ENCODE measurements at places on chromosomes 7 and 10.

DNA sequence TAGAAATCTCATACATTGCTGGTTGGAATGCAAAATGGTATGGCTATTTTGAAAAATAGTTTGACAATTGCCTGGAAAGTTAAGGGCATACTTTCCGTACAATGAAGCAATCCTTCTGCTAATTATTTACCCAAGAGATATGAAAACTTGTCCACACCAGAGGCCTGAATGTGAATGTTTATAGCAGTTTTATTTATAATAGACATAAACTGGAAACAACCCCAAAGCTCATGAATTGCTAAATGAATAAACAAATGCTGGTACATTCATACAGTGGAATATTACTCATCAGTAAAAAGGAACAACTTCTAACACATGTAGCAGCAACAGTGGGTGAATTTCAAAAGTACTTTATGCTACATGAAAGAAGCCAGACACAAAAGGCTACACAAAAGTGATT, 42.7 kb downstream of the MMRN2 start:
- no peak for DNase-seq

GRCh38 chr7:140084142-140084655, 21.4 kb upstream of the PARP12 start:
- DNase-seq, result no peak

GRCh38 chr7:14286036-14286435, 296.6 kb upstream of the ETV1 start:
- DNase-seq, result no peak

DNA sequence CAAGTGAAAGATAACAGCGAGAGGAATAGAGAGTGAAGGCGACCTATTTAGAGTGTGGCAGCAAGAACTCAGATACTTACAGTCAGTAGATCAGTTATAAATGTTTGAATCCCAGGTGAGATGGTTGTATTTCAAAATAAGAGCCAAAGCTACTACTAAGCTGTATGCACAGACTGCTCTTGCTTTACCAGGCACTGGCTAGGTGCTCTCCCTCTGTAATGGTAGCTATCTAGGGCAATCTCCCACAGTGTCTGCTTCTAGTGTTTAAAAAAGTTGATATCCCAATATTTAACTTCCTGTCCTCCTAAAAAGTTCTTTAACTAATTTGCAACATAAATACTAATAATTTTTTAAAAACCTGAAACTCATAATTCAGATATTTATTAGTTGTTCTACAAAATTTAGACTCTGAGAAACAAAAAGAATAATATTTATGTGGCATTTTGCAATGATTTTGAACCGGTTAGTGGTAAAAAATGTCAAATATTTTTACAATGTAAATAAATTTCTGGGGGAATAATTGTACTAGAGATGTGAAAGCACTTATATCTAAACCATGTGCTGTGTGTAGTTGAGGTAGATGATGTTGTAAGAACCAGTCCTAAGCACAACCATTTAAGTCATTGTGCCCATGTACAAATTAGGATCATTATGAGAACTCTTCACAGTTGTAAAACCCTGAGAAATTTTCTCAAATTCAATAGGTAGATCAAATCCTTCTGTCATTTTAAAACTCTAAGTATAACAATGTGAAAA, 349.3 kb upstream of the SEMA3D start:
- no peak for DNase-seq

DNA sequence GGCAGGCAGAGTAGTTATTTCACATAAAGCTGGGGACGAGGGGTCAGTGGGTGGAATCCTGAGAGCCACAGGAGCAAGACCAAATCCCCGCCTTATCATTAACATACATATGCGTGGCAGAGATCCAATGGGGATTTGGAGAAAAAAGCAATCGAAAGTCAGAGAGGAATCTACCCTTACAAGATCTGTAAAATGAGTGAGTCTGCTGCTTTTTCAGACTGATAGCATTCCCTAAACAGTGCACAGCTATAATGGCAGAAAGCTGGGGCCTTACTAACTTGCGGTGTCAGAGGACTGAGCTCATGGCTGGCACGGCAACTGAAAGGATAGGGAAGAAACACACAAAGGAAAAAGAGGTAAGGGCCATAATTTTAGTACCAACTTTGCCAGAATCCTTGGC, 25.0 kb downstream of the GPR22 start:
- DNase-seq, result no peak

DNA sequence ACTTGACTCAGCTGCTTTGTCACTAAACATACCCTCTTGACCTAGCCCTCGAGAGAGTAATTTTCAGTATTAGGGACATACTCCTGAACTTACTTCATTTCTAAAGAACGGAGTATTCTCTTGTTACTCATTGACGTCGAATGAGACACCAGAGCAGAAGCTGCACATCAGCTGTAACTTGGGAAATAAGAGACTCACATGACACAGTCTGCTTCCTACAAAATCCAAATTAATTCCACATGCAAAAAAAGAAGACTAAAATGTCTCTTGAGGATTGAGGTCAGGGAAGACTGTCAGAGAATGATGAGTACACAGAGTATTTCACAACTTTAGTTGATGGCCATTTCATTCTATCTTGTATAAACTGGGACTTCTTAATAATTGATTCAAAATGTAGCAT, 114.7 kb upstream of the EGFR start:
- DNase-seq, result peak; percentile 82

Data from astrocyte of the spinal cord (primary cell).